ENCODE measurements at places on chromosomes 1 and 21.

- no peak for DNase-seq
Measured at GRCh38 chr1:154334079-154335024, 9.0 kb downstream of the ATP8B2 start.

DNA sequence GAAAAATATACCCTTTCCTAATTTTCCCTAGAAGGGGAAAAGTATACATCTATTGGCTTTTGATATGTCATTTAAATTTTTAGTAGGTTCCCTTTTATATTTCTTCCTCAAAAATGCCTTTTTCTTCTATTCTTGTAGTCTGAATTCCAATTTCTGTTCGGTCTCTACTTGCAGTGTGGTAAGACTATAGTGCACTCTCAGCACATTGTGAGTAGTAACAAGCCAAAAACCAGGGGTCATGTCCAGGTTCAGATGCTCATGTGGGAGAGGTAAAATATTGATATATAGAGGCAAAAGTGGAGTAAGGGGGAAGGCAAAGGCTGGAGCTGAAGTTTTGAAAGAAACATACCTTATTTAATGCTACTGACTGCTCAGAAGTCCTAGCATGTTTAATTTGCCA, 4.0 kb upstream of the FCGR2A start:
- DNase-seq = no peak

GRCh38 chr1:54652168-54652567, 10.6 kb downstream of the MROH7 start:
- no peak for DNase-seq

DNA sequence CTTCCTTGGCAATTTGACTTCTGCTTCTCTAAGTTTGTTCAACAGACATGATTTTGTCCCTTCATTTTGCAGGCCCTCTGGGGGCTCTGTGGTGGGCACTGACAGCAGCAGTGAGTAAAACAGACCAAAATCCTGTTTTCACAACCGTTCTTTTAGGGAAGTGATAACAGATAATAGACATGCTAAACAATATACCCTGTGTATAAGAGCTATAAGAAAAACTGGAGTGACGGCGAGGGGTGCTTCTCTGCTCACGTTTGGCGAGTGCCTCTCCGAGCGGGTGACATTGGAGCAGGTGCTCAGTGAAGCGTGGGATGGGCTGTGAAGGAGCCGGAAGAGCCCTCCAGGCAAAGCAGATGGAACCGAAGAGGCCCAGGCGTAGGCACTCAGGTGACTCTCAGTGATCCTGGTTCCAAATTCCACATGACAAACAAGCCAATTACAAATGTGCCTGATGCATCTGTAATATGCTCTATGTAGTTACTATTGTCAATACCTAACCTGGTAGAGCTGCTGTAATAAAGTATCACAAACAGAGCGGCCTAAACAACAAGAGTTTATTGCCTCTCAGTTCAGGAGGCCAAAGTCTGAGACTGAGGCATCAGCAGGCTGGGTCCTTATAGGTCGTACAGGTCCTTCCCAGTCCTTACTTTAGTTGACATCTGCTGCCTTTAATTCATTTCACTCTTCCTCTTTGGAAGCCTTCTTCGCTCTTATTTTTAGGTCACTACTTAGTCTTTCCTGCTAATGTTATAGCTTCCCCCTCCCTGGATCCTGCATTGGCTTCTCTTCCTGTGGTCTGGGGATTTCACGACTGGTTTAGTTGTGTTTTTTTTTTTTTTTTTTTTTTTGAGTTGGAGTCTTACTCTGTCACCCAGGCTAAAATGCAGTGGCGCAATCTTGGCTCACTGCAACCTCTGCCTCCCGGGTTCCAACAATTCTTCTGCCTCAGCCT, 20.1 kb downstream of the OR2B11 start:
- DNase-seq = no peak

DNA sequence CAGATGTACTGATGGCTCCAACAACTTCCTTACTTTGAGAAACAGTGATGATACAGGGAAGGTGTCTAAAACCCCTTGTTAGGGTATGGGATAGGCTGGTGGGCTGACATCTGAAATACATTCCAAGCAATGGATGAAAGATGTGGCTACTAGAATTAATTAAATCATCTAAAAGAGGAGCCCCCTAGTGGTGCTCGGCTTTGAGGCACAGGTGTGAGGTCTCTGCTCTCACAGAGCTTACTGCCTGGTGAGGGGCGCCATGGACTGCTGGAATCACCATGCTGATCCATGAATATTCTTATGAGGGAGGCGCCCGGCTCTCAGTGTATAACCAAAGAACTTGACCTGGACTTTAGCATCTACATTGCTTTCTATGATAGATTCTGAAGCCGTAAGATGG, 48.5 kb downstream of the GNG4 start:
- DNase-seq = peak; percentile 29

DNA sequence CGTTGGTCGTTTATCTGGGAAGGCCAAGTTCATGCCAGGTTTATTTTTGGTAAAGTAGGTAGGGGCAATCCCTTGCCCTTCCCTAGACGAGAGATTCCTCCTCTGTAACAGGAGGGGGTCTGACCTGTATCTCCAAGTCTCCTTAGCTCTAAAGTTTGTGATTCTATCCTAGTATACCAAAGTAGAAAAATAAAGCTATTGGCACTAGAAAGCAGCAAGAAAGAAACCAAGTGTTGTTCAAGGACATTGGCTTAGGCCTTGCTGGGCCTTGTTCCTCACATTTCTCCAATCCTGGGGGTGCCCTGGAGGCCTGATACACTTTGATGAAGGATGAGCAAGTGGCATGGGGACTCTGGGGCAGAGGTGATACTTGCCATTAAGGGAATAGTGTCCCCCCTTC, 814 bp downstream of the MTARC2 start:
- DNase-seq = no peak

- DNase-seq = peak; percentile 44
Measured at GRCh38 chr1:59976194-59977074, 49.9 kb upstream of the CYP2J2 start.

DNA sequence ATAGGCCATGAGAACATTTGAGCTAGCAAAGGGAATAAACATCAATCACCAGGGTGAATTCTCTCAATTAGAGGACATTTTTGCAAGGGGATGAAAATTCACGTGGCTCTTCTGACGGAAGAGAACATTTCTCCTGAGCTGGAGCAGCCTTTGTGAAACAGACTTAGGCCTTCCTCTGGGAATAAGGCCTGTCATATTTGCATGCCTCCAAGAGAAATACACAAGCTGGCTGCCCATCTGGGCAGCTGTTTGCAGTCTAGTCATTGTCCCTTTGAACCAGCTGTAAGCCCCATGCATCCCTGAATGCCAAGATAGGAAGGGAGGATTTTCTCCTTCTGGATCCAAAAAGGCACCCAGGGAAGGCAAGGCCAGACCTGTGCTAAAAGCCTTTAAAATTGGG, 5.5 kb downstream of the LEMD1 start:
- DNase-seq = no peak

GRCh38 chr1:197807739-197808453, 32.6 kb upstream of the DENND1B start:
- DNase-seq = no peak

GRCh38 chr1:85463731-85464496, 1.0 kb downstream of the DDAH1 start:
- no peak for DNase-seq

GRCh38 chr1:117646007-117646811, 40.4 kb downstream of the TENT5C start:
- no peak for DNase-seq

DNA sequence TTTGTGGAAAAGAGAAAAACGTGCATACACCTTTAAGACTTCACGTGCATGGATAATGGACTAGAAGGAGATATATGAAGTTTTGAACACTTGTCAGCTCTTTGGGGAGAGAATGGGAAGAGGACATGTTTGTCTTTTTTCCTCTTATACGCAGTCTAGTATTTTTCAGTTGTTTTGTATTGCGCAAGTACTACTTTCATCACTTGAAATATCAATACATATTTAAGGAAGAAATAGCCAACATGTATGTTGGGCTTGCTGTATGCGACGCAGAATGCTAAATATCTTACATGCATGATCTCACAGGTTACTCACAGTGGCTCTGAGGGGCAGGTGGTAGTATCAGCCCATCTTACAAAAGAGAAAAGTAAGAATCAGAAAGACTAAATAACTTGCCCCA, 176.5 kb upstream of the RUNX1 start:
- no peak for DNase-seq

DNA sequence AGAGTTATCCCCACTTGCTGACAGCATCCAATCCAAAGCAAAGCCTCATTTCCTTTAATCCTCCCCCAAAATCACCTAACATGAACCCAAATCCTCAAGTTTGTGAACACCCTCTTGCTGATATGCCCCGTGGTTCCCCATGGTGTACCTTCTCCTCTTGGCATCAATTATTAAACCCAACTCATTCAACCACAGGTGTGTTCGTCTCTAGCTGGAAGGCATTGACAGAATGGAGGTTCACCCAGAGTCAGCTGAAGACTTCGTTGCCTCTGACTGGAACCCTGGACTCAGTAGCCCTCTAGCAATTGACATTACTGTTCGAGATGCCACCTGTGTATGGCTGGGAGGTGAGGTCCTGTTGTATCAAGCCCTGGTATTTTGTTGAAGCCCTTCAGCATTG, 22.8 kb downstream of the SLC30A10 start:
- no peak for DNase-seq

DNA sequence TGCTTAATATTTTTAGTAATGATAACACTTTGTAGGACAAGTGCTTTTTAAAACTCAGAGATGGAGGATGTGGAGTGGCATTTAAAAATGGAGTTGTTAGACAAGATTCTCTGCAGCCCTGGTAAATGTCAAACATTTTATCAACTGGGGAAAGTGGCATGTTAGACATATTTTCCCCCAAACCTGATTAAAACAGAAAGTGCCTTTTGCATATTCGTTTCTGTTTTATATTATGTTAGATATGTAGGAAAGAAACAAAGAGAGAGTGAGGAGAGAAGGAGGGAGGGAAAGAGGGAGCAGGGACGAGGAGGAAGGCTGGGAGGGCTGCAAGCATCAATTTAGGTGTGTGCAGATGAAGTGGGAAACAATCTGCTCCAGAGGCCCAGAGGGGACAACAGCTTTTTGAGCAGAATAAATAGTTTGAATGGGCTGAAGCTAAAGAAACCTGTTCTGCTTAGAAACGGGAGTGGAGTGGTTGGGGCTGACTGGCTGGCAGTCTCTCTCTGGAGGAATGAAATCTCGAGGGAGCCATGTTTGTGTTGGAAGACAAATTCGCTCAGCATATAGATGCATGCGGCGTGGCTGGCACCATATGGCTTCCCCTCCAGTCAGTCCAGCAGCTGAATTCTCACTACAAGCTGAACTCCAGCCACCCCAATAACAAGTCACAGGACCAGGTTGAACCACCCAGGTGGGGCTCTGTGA, 502.2 kb downstream of the AJAP1 start:
- no peak for DNase-seq

DNA sequence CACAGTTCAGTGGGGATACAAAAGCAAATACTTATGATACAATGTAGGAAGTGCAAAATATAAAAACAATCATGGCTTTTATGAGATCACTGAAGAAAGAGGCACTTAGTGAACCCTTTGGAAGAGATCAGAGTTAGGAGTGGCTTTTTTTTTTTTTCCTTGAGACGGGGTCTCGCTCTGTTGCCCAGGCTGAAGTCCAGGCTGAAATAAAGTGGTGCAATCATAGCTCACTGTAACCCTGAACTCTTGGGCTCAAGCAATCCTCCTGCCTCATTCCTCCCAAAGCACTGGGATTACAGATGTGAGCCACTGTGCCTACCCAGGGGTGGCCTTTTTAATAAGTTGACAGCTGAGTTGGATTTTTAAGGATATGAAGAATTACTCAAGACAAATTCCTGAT, 17.3 kb upstream of the RASAL2 start:
- no peak for DNase-seq

DNA sequence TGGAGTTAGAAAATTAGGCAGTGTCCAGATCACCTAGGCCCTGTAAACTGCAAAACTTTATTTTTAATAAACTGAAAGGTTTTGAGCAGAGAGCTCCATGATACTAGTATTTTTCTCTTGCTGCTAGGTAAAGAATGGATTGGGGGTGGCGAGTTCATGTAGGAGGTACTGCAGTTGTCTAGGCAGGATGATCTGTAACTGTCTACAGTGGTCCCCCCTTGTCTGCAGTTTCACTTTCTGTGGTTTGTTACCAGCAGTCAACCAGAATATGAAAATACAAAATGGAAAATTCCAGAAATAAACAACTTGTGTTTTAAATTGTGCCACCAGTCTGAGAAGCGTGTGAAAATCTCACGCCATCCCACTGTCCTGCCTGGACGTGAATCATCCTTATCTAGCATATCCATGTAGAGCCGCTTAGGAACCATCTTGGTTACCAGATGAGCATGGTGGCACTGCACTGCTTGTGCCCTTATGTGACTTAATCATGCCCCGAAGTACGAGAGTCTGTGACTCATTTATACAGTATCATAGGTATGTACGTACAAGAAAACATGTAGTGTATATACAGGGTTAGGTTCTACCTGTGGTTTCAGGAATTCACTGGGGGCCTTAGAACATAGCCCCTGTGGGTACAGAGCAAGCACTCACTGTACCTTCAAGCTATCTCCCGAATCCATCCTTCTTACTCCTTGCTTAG, 94.2 kb downstream of the AHCTF1 start:
- DNase-seq = no peak

DNA sequence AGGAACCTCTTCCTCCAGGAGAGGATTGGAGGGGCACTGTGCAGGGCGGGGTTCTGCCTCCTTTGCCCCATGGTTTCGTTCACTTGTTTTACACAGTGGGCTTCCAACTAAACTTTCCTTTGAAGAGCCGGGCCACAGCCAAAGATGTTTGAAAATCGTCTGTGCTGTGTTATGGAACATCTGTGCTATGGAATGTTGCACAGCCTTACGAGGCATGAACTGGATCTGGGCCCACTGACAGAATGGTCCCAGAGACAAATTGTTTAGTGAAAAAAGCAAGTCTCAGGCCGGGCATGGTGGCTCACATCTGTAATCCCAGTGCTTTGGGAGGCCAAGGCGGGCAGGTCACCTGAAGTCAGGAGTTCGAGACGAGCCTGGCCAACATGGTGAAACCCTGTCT, 12.6 kb upstream of the MEF2D start:
- DNase-seq = no peak

DNA sequence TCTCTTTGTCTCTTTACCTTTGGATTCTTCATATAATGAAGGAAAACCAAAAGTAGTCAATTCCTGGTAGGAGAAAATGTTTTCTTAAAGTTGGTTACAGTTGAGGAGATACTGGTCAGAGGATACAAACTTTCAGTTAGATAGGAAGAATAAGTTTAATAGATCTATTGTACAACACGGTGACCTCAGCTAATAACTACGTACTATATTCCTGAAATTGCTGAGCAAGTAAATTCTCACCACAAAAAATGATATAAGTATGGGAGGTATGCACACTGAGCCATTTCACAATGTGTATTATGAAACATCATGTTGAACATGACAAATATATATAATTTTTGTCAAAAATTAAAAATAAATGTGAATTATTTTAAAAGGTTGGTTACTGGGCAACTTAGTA, 20.4 kb downstream of the SSX2IP start:
- no peak for DNase-seq

GRCh38 chr1:206079135-206079534, 26.2 kb downstream of the RHEX start:
- DNase-seq = no peak

Data from activated CD4-positive, alpha-beta T cell treated with anti-CD3 and anti-CD28 coated beads, Interleukin-2, amount 10 ng/mL, durations not matched to agents 7 days and 5 days (primary cell).